Esophagus squamous epithelium (tissue), 5 donors: ENCODE measurements at places on chromosomes 6 and 20.

- DNase-seq = no peak
- H3K4me1 ChIP-seq = peaks cover 34% of the 10 kb centered on the region
- H3K27ac ChIP-seq = peak overlapping the region; percentile 76
- no peaks in the 10 kb centered on the region for H3K36me3 ChIP-seq
These were observed 2.1 kb downstream of the ZC3H12D start for GRCh38 chr6:149482545-149483333.

DNA sequence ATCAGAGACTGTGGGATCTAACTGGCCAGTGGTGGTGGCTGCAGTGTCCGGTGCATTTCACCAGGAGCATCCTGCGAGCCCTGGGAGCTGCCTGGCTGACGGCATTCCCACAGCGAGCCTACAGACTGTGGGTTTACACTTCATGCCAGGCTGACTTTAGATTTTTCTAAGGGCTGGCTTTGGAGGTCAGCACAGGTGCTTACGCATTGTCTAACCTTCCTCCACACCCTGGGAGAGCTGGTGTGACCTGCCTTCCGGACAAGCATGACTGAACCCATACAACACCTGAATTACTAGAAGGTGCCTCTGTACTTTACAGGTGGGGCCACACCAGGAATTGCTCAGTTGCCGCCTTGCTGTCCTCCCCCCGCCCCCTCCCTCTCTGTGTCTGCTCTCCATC lies 96.2 kb downstream of the RREB1 start:
- H3K4me1 ChIP-seq = peaks cover 32% of the 10 kb centered on the region
- H3K27ac ChIP-seq = peak overlapping the region; percentile 88
- DNase-seq = no peak
- peaks cover 4% of the 10 kb centered on the region for H3K36me3 ChIP-seq
- H3K4me3 ChIP-seq = no peak overlapping the region

GRCh38 chr20:9087531-9088217 lies 18.8 kb downstream of the PLCB4 start:
- H3K27ac ChIP-seq = no peak overlapping the region
- H3K4me3 ChIP-seq = no peak overlapping the region
- peaks cover 25% of the 10 kb centered on the region for H3K4me1 ChIP-seq
- no peaks in the 10 kb centered on the region for H3K27me3 ChIP-seq

DNA sequence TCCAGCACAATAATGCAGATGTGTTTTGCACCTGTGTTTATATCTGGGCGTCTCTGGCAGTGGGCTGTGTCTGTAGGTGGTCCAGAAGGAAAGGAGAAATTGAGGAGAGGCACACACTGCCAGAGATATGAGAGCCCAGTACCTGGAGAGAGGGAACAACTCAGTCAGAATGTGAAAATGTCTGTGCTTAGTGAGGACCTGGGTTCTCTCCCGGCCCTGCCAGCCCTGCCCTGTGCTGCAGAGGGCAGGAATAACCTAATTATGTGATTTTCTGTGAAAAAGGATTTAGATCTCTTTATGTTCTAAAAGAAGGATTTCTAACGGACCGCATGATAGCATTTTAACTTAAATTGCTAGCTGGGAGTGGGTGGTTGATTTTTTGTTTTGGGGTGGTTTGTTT lies 8.3 kb upstream of the EXOC2 start:
- no peak overlapping the region for H3K4me3 ChIP-seq
- H3K36me3 ChIP-seq = no peaks in the 10 kb centered on the region
- H3K27ac ChIP-seq = no peak overlapping the region

DNA sequence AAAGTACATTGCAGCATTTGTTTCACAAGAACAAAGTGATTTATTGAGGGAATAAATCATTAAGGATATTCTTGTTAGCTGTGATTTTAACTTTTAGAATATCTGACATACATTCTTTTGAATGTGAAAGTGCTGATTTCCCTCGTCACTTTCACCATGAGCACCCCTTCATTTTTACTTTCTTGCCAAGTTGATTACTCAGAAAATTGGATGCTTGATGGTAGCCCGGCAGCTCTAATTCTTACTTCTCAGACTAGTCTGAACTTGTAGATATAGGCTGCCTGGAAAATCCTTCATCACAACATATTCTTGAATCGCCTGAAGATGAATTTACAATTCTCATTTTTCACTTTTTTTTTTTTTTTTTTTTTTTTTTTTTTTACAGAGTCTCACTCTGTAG lies 147.1 kb upstream of the SMLR1 start:
- H3K4me3 ChIP-seq = no peak overlapping the region
- DNase-seq = no peak
- H3K36me3 ChIP-seq = no peaks in the 10 kb centered on the region

DNA sequence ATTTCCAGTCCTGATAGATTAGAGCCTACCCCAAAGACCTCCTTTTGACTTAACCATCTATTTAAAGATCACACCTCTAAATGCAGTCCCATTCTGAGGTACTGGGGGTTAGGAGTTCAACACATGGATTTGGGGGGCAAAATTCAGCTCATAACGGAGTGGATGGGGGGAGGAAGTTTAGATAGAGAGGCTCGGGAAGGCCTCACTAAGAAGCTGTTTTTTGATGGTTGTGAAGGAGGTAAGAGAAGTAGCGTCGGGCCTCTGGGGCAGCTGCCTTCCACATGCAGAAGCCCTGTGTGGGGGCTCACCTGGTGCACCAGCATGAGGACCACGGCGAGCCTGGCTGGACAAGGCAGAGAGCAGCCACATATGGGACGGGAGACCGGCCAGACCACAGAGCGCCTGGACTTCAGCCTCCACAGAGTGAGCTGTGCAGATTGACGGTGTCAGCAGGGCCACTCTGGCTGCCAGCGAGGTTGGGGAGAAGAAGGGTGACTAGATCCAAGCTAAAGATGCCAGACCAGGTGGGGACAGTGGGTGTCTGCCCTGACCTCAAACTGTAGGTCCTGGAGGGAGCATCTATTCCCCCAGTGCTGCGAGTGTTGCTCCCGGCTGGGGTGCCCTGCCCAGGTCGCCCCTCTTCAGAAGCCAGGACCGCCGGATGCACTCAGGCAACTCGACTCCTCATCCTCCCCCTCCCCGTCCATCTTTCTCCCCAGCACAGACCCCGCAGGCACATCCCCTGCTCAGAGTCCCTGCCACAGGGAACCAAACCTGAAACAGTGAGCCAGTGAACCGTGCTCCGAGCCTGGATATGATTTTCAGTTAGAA lies 5.1 kb upstream of the SYNJ2 start:
- H3K36me3 ChIP-seq = no peaks in the 10 kb centered on the region
- no peak for DNase-seq
- H3K27me3 ChIP-seq = no peaks in the 10 kb centered on the region
